ENCODE measurements at places on chromosomes 6 and 20.

- peak; percentile 84 for DNase-seq
Observed at GRCh38 chr6:73394577-73395354, at the start of gene DDX43. TSS of gene DDX43 (plus strand) at chr6:73394828. CDS start at chr6:73394906, 78 bp downstream.

DNA sequence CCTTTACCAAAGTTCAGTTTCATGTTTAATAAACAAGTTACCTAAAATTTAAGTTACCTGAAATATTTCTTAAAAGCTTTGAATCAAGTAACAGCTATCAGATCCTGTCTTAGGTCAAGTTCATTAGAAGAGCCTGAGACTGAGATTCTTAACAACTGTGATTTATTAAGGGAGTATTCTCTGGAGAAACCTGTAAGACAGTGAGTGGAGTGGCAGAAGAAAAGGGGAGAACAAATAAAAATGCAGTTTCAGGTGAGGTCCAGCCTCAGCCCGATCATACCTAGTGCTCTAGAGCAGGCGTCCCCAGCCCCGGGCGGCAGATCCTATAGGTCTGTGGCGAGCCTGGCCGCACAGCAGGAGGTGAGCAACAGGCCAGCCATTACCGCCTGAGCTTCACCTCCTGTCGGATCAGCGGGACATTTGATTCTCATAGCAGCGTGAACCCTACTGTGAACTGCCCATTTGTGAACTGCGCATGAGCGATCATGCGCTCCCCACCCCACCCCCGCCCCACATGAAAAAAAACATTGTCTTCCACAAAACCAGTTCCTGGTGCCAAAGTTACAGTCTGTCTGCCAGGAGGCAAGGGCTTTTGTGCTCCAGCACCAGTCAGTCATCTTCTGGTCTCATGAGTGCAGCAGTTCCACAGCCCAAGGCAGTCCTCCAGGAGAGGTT, 59.2 kb upstream of the ADGRB3 start:
- DNase-seq: no peak

- no peak for DNase-seq
Observed at GRCh38 chr6:169070506-169071176, 183.0 kb downstream of the THBS2 start.

GRCh38 chr20:10550204-10551118, 115.4 kb downstream of the SLX4IP start:
- DNase-seq: no peak

DNA sequence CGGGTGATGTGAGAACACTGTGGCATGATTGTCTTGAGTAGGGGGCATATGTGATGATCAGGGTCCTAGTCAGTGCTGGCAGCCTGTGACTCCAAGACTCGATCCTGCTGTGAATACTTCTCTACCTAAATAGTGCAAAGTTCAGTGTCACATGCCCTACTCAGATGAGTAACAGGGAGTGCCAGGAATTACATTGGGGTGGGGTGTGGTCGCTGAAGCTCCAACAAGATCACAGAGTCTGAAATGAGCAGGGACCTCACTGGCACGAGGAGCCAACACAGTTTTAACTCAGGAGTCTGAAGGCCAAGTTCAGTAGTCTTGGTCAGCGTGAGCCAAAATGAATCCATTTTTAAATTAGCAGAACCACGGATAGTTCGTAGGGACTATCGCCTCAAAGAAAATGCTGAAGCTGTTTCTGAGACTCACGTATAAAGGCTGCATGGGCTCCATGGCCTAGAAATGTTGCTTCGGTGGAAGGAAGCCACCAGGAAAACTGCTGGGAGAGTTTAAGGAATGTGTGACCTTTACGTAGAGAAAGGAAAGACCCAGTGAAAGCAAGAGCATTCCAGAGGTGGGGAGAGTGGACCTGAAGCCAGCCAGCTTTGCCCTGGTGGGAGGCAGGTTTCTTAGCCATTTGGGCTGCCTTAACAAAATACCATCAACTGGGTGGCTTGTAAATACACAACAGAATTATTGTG, 72.2 kb downstream of the RPP40 start:
- no peak for DNase-seq

GRCh38 chr20:8118760-8119159, 13.3 kb upstream of the PLCB1 start:
- DNase-seq: no peak

DNA sequence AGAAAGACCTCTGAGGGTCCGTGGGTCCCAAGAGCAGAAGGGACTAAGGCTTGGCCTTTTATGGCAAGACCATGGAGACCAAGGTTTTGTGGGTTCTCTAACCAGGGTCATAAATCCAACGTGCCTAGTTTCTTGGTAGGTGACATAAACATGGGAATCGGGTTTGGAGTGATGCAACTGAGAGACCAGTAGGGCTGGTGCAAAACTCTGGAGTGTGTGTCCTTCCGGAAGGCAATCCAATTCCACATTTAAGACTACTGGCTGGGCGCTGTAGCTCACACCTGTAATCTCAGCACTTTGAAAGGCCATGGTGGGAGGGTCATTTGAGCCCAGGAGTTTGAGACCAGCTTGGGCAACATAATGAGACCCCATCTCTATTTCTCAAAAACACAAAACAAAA, 116.5 kb upstream of the ARG1 start:
- DNase-seq: no peak

GRCh38 chr6:106446983-106447382, 86.5 kb downstream of the CRYBG1 start:
- DNase-seq: no peak

DNA sequence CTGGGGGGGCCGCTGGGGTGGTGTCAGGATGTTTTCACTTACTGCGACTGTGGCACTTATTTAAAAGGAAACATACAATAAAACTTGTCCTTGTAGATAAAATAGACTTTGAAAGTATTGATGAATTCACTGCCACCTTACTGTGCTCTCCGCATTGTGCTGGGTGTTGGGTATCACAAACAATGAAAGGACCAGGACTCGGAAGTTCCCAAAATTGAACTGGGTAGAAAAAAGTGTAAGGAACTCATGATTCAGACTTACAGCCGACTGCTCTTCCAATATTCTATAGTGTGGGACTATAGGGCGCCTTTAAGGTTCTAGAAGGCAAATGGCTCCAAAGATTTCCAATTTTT, 32.1 kb upstream of the ID4 start:
- no peak for DNase-seq

DNA sequence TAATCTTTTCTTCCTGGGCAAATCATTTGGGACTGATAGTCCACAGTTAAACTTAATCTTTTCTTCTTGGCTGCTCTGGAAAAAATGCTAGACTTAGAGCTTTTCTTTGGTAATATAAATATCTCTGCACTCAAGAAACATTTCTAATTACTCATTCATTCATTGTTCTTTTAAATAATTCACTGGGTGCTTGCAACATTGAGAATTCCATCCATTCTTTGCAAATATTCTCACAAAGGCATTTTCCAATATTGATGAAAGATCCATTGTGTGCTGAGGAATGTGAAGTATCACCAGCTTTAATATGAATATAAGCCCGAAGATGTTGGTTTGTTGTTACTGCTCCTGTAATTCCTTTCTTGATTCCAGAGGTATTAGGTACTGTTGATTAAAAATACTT, 38.4 kb downstream of the AKAP7 start:
- DNase-seq: no peak

DNA sequence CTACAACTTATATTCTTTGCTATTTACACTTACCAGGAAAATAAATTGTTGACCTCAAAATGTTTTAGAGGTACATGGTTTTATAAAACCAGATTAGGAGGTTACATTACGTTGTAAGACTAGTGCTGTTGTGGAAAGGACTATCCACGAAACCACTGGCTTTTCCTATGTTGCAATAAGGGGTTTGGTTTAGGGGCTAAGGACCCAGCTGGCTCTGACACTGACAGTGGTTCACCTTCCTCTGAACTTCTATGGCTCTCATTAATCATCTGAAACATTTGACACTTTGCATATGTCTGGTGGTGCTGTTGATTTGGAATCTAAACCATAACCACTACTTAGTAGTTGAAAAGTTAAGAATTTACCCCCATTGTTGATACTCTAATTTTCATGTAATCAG, 186.7 kb downstream of the NKAIN2 start:
- DNase-seq: no peak

GRCh38 chr20:18904192-18904591, 90.6 kb downstream of the SCP2D1 start:
- DNase-seq: no peak

GRCh38 chr6:14092838-14093789, 24.5 kb upstream of the CD83 start:
- no peak for DNase-seq

GRCh38 chr6:80183019-80183795, 76.7 kb downstream of the BCKDHB start:
- no peak for DNase-seq

DNA sequence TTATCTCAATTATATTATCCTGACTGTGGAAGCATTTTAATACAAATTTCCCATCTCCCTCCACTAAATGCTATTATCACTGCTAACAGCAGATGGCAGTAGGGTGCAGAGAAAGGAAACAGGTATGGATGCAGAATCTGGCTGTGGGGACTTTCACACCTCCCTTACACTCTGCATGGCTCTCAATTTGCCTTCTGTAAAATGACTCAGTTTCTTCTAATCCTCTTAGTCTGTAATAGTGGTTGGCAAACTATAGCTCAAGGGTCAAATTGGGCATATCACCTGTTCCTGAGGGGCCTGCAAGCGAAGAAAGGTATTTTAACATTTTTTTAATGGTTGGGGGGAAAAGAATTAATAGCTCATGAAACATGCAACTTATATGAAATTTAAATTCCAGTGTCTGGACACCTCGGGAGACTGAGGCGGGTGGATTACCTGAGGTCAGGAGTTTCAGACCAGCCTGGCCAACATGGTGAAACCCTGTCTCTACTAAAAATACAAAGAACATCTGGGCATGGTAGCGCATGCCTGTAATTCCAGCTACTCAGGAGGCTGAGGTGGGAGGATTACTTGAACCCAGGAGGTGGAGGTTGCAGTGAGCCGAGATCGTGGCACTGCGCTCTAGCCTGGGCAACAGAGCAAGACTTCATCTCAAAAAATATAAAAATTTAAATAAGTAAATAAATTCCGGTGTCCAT, 83.5 kb downstream of the ZMYND8 start:
- peak; percentile 63 for DNase-seq

GRCh38 chr6:163992701-163993100, 578.2 kb downstream of the QKI start:
- DNase-seq: no peak

DNA sequence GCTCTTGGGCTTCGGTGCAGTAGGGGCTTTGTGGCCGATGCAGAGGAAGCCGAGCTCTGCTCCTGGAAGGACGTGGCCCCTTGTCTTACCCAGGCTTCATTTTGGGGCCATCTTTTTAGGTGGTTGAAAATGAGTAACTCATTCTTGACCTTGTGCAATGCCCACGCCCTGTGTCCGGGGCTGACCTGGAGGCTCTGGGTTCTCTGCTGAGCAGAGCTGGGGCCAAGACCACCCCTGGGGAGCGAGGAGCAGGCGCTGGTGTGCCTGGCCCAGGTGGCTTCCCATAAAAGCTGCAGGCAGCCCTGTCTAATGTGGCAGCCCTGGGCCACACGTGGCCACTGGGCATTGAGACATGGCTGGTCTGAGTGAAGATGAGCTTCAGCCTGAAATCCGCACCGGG, 25.7 kb downstream of the NTSR1 start:
- DNase-seq: no peak

- no peak for DNase-seq
Observed at GRCh38 chr20:6868861-6869260, 101.4 kb downstream of the BMP2 start.

DNA sequence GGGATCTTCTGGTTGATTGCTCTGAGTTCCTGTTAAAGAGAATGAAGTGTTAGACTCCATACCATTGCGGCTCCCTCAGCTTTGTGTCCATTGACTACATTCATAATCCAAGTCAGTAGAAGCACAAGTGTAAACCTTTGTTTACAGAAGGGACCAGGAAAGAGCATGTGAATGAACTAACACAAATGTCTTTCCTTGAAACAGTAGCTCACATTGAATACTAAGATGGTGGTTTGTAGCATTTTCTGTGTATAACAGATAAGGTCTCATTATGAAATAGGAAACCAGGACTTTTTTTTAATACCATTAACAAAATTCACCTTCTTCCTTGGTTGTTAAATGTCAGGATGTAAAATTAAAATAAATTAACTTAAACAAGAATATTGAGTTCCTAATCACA, 8.4 kb downstream of the STXBP5 start:
- DNase-seq: no peak

- DNase-seq: no peak
Observed at GRCh38 chr6:52365866-52366540, 4.1 kb downstream of the PAQR8 start.

DNA sequence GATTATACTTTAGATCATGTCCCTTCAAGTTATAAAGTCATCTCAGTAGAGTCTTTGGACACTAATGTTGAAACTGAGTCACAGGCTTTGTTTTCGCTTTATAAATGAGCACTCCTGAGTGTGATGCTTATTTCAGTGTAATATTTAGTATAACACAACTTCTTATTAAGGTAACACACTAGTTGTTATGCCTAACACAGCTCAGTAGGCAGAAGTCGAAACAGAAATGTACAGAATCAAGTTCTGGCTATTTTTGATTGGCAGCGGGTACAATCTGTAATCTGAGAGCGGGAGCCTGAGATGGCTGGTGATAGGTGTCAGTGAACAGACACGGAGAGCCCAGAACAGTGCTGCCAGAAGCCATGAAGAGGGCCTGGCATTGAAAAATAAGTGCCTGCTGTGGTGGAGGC, 11.4 kb downstream of the HECA start:
- DNase-seq: no peak

GRCh38 chr6:133456439-133456838, 215.3 kb downstream of the EYA4 start:
- DNase-seq: no peak

GRCh38 chr20:16462711-16463110, 110.5 kb downstream of the KIF16B start:
- no peak for DNase-seq

DNA sequence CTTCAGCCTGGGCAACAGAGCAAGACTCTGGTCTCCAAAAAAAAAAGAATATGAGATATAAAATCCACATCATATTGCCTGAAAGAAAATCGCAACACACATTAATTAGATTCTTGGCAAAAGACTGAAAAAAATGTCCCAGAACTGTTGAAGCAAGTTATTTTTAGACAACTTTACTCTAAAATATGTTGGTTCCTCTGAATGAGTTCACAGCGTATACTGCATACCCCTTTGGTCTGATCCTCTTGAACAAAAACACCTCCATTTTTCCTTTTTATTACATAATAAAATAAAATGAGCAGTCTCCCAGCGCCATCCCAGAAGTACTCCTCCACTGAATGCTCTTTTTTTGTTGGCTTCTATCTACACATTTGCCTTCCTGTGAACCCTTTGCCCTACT, 126.0 kb upstream of the TMEM170B start:
- DNase-seq: no peak

Data from HuH-7 (cell line).